Activated CD4-positive, alpha-beta T cell treated with anti-CD3 and anti-CD28 coated beads for 48 hours (primary cell): ENCODE measurements at places on chromosomes 11 and 22.

DNA sequence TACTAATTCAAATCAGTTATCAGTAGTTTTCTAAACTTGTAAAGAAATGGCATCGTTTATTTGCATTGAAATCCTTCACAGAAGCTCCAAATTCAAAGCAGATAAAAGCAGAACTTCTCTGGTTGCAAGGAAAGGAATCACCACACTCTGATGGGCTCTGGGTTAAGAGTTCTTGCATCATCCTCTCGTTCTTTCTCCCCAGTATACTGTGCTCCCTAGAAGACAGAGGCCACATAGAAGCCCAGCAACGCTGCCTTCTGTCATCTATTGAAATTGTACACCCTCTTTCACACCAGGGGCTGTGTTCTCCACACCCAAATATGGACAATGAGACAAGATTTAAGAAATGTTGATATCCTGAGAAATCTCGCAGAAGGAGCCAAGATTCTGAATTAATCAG, 29.3 kb downstream of the FAT3 start:
- no peak for DNase-seq

GRCh38 chr11:69437876-69438205, 43.6 kb upstream of the LINC01488 start:
- DNase-seq, result no peak

DNA sequence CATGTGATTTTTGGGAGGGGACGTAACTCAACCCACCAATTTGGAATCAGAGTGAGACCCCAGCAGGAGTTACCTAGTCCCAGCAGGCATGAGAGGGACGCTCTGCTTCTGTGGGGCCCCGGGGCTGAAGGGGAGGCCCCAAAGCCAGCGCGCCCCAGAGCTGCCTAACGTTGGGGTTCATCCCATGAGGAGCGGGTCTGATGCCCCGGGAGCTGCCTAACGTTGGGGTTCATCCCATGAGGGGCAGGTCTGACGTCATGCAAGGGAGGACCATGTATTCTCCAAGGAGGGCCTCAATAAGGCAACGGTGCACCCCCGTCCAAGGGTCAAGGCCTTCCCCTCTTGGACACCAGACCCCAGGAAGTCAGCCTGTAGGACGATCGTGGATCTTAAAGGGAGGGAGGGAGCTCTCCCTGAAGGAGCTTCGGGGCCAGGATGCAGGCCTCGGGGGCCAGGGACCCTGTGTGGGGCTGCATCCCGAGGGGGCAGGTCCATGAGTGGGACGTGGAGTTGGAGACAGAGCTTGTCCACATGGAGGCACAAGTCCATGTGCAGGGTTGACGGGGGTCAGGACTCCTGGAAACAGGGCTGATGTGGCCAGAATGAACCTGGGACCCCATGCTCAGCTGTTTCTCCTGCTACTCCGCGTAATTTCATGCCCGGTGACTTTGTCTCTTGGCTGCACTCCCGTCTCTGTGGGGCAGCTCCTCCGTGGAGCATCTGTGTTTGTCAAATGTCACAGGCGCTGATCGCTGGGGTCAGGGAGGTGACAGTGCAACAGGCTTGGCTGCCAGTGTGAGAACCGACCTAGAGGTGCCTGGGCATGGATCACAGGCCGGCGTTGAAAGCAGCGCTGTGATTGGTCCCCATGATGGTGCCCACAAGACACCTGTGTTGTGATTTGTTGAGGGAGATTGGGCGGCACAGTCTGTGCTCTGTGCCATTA, 1029.1 kb downstream of the BRD1 start:
- no peak for DNase-seq

DNA sequence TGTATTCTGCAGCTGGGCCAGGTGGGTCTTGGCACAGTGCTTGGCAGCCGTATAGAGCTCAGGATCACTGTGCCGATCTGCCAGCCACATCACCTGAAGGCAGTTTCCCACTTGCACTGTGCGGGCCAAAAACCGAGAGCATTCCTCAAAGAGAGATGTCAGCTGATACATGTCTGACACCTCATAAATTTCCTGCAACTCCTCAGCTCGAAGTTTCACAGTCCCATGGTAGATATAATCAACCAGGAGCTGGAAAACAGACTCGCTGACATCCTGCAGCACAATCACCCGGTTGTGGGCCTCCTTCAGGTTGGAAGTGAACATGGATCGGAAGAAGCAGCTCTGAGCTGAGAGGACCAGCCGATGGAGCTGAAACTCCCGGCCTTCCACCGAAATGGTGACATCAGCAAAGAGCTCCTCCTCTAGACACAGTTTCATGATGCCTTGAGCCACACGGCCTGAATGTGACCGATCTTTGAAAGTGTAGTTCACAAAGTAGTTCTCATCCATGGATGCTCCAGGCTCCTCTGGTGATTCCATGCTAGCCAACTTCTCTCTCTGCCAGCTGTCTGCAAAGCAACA, 1.2 kb downstream of the KBTBD4 start:
- no peak for DNase-seq

DNA sequence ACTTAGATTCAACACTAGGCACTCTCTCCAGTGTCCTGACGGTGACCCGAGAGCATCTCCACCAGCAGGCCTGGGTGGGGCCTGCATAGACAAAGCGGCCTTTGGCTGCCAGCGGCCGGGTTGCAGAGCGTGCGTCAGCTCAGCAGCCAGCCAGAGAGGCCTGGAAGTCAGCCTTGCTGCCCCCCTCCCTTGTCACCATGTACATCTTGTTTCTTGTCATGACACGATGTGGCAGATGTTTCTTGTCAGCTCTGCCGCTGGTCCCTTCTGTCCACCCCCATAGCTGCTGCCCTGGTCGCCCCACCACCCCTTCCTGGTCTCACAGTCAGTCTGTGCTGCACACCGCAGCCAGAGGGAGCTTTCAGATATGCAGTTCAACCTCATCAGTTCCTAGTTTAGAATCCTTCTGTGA, 33.1 kb upstream of the CBX7 start:
- no peak for DNase-seq

- DNase-seq, result no peak
These were observed 1032.5 kb downstream of the DLG2 start for GRCh38 chr11:84594602-84595001.

GRCh38 chr11:114075891-114076441, 16.5 kb downstream of the ZBTB16 start:
- peak; percentile 56 for DNase-seq

GRCh38 chr22:50713571-50714056, 24.4 kb upstream of the ACR start:
- DNase-seq, result no peak

DNA sequence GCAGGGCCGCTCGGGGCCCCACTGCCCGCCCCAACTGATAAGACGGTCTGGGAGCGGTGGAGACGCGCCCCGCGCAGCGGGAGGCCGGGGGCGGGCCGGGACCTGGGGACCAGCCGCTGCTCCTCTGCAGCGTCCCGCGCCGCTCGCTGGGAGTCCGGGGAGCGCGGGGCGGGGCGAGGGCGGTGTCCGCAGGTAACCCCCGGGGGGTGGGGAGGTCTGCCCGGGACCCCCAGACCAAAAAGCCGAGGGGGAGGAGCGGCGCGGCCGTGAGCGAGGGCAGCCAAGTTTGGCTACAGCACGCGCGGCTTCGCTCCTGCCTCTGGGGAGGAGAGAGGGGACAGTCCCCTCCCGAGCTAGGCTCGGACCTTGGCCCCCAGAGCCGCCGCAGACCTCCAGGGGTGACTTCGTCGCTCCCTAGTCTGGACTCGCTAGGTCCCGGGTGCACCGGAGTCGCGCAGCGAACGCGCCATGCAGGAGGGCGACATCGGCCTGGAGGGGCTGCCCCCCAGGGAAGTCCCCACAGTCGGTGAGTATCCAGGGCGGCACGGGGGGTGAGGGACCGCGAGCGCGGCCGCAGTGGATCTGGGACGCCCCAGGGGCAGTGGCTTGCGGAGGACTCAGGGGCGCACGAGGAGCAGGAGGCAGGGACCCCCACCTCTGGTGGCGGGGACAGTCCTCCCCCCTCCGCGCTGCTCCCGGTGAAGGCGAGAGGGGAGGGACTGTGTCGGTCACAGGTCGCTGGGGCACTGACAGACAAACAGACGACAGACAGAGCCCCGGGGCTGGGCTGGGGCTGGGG, 92.3 kb upstream of the ANO1 start:
- DNase-seq, result no peak

GRCh38 chr11:46877580-46877979, 31.5 kb upstream of the CKAP5 start:
- DNase-seq, result no peak

DNA sequence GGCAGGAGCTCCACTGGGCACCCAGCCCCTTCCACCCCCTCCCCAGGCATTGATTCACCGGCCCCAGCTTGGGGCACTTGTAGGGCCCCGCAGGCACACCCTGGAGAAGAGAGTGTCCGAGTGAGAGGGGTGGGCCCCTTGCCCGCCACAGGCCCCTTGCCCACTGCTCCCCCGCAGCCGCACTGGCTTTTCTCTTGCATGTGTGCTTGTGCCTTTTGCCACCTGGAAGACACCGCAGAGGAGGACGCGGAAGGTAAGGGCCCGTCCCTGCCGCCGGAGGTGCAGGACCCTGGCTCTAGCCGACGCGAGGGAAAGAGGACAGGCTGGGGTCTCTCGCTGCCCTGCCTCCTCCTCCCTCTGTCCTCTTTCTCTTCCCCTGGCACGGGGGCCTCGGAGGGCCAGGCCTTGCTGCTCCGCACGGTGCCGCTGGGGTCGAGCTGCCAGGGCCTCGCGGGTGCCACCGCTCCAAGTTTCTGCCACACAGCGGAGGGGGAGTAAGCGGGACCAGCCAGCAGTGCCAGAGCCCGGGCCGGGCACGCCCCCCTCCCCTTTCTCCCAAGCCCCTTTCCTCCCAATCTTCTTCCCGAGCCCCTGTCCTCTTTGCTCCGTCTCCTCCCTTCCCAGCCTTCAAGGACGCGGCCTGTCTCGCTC, 9.5 kb downstream of the TNNT3 start:
- DNase-seq, result no peak

DNA sequence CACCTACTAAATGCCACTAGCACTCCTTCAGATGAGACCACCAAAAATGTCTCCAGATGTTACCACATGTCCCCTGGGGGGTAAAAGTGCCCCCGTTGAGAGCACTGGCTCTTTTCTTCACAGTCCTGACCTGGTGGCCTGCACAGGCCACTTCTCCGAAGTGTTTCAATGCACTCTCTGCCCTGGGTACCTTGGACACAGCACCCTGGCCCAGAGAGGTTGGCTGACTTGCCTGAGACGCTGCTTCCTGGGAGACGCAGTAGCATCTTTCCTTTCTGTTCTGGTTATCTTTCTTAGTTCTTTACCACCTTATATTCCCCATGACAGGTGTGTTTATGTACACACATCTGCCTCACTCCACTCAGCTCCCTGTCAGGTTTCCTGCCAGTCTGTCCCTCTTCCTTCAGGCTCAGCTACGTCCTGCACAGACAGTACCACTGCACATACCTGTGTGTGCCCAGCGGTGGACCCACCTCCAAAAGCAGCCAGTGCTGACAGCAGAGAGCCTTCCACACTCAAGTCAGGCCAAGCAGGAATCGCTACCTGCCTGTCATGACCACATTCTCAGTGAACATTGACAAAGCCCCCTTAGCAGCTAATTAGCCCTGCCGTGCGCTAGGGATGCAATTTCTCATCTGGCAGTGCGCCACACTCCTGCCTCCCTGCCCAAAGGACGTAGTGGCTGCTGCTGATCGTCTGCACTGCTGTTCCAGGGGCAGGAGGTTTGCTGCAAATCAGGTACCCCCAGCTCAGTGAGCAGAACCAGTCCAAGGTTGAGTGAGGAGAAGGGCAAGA, 39.0 kb downstream of the FAM83F start:
- no peak for DNase-seq

GRCh38 chr11:76598426-76598839, 72.1 kb downstream of the LRRC32 start:
- DNase-seq, result peak; percentile 31

- no peak for DNase-seq
These were observed 4.8 kb downstream of the PARVG start for GRCh38 chr22:44185237-44186120.

DNA sequence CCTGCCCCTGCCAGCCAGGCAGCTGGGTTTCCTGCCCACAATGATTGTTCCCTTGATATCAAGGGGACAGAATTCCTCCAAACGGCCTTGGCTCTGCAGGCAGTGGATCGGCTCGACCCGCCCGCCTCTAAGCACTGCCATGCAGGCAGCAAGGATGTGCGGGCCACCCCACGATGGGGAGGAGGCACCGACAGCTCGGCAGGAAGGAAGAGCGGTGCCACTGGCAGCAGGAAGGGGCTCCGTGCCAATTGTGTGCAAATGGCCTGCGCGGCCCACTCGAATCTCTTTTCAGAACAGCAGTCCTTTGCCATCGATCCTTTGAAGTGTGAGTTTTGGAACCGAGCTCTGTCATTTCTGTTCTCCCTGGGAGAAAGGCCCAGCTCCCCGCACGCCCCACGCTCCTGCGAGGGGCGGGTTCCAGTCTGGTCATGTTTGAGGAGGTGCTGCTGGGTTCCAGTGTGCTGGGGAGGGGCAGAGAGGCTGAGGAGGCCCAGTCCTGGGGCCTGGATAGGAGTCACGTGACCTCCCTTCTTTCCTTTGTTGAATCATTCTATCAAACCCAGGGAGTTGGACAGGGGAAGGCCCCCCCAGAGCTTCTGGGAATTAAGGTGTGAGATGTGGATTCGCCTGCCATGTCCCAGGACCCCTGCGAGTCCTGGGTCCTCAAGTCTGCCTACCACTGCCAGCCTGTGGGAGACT, 406.0 kb downstream of the CTTN start:
- DNase-seq, result no peak

- no peak for DNase-seq
These were observed 77.4 kb downstream of the CWC15 start for GRCh38 chr11:94895971-94896370.

GRCh38 chr11:60477035-60477445, 15.5 kb upstream of the MS4A12 start:
- DNase-seq, result no peak

GRCh38 chr22:20905415-20906386, 11.5 kb upstream of the CRKL start:
- no peak for DNase-seq

DNA sequence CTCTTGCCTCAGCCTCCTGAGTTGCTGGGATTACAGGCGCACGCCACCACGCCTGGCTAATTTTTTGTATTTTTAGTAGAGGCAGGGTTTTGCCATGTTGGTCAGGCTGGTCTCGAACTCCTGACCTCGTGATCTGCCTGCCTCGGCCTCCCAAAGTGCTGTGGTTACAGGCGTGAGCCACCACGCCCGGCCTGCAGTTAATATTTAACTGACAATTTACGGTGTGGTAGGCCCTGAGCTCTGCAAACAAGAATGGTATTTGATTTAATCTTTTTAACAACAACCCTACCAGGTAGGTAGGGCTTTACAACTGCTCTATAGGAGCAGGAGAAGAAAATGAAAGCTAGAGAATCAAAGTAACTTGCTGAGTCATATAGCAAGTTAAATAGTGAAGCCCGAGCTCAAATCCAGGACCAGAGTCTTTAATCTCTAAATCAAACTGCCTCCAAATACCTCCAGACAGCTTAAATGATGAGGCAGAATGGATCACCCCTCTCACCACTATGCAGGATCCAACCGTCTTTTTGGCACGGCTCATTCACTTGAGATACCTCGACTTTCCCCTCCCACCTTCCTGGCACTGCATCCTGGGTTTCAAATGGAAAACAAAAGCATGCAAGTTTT, 9.4 kb downstream of the UEVLD start:
- DNase-seq, result no peak
